ENCODE measurements at places on chromosomes 2 and 18.
A peak's percentile ranks its signal among the peaks of the same experiment; 100 is the strongest.

- no peak for DNase-seq
Observed at GRCh38 chr2:207157162-207157481, 8.6 kb downstream of the KLF7 start.

- DNase-seq, result no peak
Observed at GRCh38 chr2:27708257-27708654, 44.6 kb downstream of the SLC4A1AP start.

DNA sequence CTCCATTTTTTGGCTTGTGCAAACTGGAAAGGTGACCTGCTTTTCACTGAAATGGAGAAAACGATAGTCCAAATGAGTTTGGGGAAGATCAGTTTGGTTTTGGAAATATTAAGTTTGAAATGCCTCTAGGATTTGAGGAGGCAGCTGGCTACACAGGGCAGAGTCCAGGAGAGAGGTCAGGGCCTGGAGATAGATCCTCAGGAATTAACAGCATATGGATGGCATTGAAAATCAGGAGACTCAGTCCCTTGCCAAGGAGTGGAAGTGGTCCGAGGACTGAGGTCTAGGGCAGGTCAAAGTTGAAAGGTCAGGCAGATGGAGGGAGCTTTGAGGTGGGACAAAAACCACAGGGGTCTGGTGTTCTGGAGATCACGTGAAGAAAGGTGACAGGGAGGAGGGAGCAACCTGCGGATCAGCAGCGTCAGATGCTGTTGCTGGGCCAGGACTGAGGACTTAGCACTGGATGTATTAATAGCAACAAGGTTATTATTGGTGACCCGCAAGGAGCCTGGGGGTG, 83.7 kb downstream of the EIF2AK3 start:
- no peak for DNase-seq

DNA sequence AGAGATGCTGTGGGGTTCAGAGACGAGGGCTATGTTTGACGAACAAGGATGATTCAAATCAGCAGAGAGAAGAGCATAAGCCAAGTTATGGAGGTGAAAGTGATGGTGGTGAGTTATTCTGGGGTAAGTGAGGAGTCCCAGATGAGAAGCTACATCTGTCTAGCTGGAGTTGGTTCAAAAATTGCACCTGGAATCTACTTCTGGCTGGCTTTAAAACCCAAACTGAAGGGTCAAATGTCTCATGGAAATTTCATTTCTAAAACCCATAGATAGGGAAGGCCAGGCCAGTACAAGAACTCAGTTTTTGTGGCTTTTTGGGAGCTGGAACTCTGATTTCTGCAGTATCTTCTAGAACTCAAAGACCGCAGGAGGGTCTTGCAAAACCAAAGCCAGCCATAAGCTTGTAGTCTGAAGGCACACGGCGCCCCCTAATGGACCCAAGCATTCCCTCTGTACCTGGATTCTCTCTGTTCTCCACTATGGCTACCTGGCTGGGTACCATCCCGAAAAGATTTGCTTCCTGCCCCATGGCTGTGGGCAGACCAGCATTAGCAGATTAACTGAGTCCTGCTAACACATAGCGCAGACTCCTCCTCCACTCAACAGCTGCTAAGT, 229.1 kb upstream of the SLC14A2 start:
- peak; percentile 50 for DNase-seq

DNA sequence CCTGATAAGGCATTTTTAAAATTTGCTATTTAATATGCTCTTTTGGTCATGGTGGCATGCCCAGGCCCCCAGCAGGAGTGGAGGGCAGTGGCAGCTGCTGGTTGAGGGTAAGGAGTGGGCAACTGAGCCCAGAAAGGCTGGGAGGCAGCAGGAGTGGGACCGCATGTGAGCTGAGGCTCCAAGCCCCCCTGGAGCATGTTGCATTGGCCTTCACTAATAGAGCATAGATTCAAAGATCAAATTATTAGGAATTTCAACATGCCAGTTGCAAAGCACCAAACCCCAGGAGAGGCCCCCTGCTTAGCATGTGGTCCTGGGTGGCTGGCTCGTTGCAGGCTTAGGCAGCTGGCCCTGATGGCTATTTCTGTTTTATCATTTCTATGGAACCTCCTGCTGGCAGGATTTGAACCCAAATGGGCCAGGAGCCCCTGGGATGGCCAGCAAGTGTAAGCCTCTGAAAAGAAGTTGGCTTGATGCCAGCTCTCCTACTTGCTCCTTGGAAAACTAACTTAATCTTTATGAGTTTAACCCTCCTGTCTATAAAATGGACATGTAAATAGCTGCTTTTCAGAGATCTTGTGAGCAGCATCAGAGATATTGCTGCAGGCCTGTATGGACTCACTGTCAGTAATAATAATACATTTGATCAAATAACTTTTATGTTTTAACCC, 42.1 kb upstream of the TMEM131 start:
- no peak for DNase-seq

- no peak for DNase-seq
Observed at GRCh38 chr2:8157621-8158430, 524.0 kb upstream of the ID2 start.

GRCh38 chr18:36025025-36025424, 42.3 kb downstream of the RPRD1A start:
- DNase-seq, result peak; percentile 40

DNA sequence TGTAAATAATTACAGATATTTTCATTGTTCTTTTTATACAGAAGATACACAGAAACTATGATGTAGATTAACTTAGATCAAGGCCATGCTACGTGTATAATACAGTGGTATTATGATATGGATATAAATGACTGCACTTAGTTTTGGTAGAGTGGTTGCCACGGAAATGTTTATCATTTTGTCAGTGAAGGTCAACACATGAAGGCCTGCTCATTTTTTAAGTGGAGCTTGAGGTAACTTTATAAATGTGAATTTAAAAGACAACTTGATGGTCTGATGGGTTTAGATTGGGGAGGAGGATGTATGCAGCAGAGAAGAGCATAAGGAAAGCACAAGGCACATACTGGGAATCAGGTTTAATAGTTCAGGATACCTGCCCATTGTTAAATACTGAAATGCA, 14.4 kb upstream of the BBS5 start:
- no peak for DNase-seq

- no peak for DNase-seq
Observed at GRCh38 chr2:95053543-95053942, 28.0 kb downstream of the MAL start.

DNA sequence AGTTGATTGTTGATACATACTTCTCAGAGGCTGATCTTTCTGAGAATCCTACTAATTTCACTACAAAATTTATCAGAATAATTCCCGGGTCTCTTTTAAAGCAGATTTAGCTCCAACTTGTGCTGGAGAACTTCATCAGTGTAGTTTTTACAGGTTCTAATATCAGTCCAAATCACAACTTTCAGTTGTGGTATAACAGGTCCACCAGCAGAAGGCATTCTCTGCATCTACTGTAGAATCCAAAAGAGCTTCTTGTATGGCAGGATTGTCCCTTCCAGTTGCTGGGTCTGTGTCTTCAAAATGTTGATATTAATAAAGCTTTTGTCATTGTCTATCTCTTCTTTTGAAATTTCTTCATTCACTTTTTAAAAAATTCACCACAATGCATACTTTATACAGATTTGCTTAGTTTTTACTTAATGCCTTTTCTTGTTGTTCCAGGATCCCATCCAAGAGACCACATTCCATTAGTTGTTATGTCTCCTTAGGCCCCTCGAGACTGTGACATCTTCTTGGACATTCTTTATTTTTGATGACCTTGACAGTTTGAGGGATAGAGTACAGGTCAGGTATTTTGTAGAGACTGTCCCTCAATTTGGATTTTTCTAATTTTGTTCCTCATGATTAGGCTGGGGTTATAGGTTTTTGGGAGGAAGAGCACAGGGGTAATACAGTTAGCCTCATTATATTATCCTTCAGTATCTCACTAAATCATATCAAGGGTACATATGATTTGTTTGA, 490.5 kb upstream of the MEX3C start:
- DNase-seq, result no peak

DNA sequence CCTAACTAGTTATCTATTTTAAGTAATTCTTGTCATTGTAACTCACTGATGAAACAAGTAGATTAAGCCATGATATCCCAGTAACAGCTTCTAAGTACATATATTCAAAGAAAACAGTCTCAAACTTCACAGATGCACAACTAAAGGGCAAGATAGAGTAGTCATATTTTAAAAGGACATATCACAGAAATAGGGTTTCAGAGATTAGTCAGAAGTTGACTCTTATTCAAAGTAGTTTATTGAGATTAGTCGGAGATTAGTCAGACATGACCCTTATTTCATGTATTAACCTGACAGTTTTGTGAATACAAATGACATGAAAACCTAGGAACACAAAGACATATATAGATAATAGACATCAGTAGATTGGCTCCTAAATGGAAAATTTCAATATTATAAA, 15.9 kb upstream of the CHAC2 start:
- DNase-seq, result peak; percentile 57

DNA sequence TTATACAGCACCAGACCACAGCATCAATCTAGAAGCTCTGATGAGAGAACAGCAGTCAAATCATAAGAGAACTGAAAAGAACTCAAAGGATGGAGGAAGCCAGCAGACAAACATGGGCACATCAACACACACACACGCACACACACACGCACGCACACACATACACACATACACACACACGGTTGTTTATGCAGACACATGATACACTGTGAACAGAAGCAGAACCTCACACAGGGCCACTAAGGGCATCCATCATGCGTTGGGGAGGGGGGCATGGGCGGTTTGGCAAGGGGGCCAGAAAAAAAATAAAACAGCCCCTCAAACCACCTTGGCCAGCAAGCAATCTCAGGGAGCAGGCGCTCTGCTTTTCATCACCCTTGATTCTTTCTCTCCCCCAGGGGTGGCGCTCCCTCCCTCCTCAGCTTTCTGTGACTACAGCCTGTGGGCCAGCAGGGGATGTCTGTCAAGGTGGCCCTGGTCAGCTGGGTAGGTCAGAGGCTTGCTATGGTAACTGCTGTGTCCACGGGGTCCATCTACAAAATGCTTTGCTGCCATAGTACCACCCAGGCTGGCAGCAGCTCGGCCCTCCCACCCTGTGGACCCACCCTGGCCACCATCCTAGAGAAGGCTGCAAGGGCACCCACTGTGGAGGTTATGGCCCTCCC, 318.0 kb downstream of the CELF4 start:
- no peak for DNase-seq

DNA sequence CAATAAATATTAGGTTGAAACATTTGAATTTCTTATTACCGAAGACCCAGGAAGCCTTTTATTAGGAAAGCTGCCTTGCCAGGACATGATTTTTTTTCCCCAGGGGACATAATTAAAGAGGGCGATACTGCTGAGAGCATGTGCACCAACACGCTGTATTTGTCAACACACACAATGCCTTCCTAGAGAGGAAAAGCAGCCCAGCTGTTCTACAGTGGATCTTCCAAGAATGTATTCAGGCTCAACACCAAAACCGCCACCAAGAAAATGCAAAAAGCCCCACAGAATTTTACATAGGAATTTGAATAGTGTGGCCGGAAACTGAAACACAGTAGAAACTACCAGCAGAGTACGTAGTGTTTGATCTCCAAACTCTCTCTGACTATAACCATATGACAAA, 320.4 kb downstream of the DLGAP1 start:
- no peak for DNase-seq

GRCh38 chr2:14492920-14493503, 139.5 kb upstream of the LRATD1 start:
- DNase-seq, result peak; percentile 94

Measured in fibroblast of skin of right biceps (primary cell).